Upper lobe of left lung (tissue), 6 donors: ENCODE measurements at places on chromosomes 5 and 9. TPM values are rescaled to one million over a fixed set of nuclear protein-coding genes. Genes with fewer than 3 reads are reported as not detected.
A peak's percentile ranks its signal among the peaks of the same experiment; 100 is the strongest.

GLRA1 gene
- total RNA-seq, result not detected

EQTN gene
- total RNA-seq, result 0.40 TPM

EPB41L4A gene
- 45.1 TPM for total RNA-seq

DNA sequence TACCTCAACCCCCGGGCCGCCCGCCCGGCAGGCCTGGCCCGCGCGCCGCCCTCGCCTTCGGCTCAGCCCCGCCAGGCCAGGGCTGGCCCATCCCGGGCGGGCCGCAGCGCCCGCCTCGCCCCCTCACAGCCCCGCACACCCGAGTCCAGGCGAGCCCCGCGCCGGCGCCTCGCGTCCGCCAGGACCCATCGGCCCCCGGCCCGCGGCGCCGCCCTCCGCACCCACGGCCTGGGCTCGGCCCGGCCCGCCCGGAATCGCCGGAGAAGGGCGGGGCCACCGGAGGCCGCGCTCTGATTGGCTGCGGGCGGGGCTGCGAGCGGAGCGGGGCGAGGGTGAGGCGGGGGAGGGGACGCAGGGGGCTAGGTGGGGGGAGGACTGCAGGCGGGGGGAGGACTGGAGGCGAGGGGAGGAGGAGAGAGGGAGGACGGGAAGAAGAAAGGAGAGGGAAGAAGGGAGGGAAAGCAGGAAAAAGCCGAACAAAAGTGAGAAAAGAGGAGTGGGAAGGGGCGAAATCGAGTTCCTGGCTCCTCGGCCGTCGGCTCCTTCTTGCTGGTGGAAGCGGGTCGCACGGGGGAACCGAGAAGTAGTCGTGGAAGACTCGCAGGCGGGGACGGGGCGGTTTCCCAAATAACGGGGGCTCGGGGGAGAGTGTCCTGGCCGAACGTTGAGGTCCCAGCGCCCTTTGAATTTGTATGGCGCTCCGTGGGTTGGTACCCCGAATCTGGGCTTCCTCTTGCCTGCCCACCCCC, 472 bp upstream of the UBTD2 start:
- DNase-seq, result peak; percentile 85

GRCh38 chr5:99929067-99929805, 605.9 kb upstream of the FAM174A start:
- no peak for DNase-seq

DNA sequence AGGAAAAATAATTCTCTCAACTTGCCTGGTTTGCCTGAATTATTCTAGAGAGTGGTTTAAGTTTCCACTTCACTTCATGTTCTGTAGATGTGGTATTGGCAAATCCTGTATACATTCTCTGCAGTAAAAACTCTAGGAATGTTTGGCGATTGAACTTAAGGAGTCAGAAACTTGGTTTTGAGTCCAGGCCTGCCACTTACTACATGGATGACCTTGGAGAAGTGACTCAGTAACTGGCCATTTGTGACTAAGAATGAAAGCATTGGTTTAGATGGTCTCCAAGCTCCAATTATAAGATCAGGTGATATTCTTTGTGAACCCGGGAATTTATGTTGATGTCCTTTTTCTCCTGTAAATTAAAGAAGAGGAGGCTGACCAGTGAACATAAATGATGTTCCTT, 233.8 kb downstream of the GAS1 start:
- DNase-seq, result no peak

GRCh38 chr9:98856982-98857381, 49.5 kb downstream of the GALNT12 start:
- DNase-seq, result no peak

DNA sequence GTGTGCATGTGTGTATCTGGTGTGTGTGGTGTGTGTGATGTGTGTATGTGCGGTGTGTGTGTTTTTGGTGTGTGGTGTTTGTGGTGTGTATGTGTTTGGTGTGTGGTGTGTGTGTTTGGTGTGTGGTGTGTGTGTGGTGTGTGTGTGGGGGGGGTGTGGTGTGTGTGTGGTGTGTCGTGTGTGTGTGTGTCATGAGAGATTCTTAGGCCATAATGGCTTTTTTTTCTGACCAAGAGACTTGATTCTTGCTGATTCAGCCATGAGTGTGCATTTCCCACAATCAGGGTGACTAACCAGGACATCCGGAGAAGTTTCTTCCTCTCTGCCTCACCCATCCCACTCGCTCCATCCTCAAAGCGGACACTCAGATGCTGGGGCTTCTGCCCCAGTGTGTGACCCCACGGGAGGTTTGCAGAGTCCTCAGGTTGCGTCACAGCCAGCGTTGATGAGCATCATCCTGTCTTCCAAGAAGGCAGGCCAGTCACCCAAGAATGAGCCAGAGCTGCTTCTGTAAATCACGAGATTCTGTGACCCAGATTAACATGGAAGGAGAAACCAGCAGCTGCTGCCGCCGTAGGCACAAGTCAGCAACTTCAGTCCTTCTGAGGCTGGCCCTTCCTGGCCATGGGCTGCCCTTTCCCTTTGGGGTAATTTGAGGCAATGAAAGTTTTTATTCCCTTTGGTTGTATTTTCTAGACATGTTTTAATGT, 12.5 kb upstream of the CTSL start:
- peak; percentile 88 for DNase-seq

DNA sequence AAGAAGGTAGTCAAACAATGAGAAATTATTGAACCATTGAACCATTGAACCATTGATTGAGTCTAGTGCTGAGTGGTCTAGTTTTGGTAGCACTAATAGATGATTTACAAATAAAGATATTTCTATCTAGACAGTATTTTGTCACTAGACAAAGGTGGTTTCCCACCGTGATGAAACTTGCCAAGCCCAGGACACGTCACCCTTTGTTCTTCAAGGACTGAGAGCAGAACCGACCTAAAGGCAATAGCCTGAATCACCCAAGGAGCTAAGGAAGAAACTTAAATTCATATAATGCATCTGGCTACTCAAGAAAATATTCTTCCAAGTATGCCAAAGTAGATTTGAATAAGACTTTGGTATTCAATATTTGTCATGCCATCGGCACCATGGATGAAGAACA, 103.3 kb downstream of the ESM1 start:
- DNase-seq, result no peak

- no peak for DNase-seq
Measured at GRCh38 chr5:147075187-147075586, 159.6 kb upstream of the STK32A start.

GRCh38 chr5:170368586-170368985, 20.6 kb downstream of the KCNMB1 start:
- no peak for DNase-seq

- DNase-seq, result no peak
Measured at GRCh38 chr9:76725011-76725546, 39.2 kb upstream of the PCA3 start.
